Esophagus muscularis mucosa (tissue), 4 donors: ENCODE measurements at places on chromosomes 2 and 18. TPM values are rescaled to one million over a fixed set of nuclear protein-coding genes. Genes with fewer than 3 reads are reported as not detected.
A peak's percentile ranks its signal among the peaks of the same experiment; 100 is the strongest.

DNA sequence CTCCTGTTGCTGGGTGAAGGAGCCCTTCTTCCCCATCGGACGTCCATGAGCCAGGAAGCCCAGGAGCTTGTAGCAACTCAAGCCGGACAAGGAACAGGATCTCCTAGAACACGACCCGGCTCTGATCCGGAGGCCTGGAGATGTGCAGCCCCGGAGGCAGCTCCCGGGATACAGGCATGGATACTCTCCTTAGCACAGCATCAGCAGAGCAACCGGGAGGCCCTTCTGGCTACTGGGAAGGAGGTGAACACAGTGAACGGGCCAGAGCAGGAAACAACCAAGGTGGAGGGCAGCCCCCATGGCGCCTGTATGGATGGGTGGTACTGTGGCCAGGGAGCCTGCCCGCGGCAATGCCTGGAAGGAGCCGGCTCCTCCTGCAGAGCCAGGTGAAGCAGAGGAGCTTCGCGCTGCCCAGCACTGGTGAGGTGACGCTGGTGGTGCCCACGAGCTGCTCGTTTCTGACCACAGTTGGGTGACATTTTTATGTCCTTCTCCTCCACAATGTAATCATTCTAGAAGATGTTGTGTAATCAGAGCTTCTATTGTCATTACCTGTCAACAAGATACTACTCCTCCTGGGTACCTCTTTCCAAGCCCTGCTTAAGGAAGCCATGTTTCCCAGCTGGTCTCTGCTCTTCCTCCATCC, 94.3 kb downstream of the TWIST2 start:
- peak; percentile 86 for DNase-seq

DNA sequence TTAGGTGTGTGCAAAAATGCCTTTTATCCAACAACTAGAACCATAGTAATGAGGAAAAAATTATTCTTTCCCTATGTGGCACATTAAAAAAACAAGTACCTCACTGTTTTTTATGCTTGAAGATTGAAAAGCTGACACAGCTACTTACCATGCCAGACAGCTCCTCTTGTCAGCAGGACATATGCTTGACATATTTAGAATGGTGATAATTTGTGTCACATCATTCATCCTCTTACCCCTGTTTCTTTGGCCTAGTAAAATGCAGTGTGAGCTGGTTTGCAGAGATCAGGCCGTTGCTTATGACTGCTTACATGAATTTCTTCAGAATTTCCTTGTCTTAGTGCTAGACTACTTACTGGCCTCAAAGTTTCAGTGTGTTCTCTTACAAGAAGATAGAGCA, 869.9 kb downstream of the LRP1B start:
- DNase-seq: no peak

Gene CLEC4F
- total RNA-seq: 0.63 TPM

- no peak for DNase-seq
These were observed 173.3 kb downstream of the TWIST2 start for GRCh38 chr2:239021224-239021623.

- DNase-seq: no peak
These were observed 335.4 kb downstream of the SLC4A3 start for GRCh38 chr2:219962801-219963200.

GRCh38 chr18:58649966-58650816, 21.1 kb upstream of the MALT1 start:
- DNase-seq: no peak

Gene DYNAP
- not detected for total RNA-seq

Gene EMILIN2
- 14.2 TPM for total RNA-seq

DNA sequence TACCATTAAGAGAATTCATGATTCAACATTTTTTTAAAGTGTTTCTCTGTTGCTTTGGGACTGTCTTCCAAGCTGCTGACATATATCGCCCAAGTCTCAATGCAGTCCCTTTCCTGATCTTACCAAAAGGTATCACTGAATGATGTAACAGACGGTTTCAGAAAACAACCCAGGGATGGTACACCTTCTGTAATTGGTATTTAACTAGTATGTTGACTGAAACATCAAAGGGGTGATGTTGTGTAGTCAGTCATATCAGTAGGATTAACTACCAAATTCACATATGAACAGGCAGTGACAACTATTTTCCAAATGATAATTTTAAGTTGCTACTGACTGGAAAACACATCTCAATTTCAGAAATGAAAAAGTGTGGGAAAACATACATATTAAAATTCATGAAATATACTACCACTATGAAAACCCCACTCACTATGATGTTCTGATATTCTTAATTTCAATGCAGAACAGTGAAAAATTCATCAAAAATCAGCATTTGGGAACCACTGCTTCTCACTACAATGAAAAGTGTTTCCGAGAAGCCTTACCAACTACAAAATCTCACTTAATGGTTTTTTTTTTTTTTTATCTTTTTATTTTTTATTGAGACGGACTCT, 59.8 kb downstream of the MEMO1 start:
- no peak for DNase-seq

GRCh38 chr2:183666031-183666430, 541.8 kb downstream of the NUP35 start:
- no peak for DNase-seq

DNA sequence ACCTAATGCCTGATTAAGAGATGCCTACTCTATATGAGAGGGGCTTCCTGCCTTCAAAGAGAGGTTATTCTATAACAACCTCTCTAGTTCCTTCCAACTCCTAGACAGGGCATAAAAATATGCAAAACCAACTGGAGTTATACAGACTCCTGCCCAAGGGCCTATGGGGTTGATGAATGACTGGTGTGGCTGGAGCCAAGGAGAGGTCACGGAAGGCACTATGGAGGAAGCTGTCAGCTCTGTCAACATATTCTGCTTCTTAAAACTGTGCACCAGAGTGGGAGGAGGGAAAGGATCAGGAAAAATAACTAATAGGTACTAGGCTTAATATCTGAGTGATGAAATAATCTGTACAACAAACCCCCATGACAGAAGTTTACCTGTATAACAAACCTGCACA, 120.9 kb upstream of the CDC42EP3 start:
- peak; percentile 34 for DNase-seq

DNA sequence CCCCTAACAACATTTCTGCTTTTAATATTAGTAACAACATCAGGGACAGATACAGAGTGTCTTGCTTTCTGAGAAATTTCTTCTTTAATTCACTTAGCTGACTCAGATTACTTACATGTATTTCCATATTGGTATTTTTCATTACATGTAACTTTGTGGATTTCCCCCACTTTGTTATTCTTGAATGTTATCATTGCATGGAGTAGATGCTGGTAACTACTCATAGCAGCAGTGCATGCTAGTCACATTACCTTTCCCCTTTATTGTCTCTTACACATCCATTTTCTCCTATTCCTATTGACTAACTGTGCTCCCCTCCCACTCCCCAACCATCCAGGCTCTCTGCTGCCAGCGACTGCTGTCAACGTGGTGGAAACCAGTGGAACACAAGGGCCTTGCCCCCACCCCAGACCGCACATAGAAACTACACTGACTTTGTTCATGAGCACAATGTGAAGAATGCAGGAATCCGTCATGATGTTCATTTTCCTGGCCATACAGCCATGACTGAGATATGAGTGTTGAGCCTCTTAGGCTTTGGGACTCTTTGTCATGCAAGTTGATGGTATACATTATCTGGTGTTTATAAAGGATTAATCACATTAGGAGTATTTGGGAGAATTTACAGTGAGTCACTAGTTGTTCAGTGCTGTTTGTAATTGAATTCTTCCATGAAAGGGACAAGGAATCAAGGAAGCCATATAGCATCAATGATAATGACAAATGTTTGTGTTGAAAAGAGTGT, 91.0 kb downstream of the EPB41L5 start:
- DNase-seq: no peak

DNA sequence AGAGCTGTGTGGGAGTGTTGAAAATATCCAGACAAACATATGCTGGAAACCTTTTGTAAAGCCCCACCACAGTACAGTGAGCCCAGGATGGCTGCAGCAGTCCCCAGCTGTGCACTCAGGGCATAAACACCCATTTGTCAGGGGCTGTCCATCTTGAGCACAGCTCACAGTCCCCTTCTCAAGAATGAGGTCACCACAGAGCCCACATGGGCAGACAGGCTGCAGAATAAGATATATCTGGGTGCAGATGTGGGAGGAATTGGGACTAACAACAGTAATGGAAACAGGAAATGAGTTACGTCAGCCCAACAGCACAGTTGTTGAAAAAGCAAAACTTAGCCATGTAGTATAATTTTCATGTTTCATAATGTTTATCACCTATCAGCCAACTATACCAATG, 219.6 kb downstream of the ETAA1 start:
- DNase-seq: no peak

DNA sequence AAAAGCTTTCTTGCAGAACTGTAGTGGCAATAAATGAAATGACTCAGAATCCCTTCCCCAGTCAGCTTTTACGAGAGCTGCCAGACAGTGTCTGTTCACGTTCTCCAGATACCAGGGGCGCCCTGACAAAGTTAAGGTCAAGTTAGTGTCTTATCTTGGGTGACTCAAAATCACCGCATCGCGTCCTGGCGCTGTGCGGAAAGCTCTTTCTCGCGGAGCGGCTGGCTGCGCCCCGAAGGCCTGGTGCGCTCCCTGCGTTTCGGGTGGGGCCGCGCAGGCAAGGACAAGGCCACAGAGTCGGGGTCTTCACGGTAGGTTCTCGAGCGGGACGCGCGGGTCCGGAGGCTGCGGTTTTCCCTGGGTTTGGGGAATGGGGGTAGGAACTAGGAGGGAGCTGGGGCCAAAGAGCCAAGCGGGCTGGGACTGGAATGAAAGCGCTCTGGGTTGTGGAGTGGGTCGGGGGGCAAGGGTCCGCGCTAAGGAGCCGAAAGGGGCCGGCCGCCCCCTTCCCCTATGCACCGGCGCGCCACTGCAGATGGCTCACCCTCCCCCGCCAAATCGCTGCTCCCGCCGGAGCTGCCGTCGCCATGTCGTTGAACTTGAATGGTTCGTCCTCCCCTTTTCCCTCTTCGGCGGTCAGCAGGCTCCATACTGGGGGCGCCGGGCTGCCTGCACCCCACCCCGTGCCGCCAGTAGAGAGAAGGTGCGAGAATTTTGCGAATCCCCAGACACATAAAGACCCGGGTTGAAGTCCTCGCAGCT, 2.6 kb upstream of the HOXD11 start:
- DNase-seq: no peak

Gene APOB
- 1.7 TPM for total RNA-seq

DNA sequence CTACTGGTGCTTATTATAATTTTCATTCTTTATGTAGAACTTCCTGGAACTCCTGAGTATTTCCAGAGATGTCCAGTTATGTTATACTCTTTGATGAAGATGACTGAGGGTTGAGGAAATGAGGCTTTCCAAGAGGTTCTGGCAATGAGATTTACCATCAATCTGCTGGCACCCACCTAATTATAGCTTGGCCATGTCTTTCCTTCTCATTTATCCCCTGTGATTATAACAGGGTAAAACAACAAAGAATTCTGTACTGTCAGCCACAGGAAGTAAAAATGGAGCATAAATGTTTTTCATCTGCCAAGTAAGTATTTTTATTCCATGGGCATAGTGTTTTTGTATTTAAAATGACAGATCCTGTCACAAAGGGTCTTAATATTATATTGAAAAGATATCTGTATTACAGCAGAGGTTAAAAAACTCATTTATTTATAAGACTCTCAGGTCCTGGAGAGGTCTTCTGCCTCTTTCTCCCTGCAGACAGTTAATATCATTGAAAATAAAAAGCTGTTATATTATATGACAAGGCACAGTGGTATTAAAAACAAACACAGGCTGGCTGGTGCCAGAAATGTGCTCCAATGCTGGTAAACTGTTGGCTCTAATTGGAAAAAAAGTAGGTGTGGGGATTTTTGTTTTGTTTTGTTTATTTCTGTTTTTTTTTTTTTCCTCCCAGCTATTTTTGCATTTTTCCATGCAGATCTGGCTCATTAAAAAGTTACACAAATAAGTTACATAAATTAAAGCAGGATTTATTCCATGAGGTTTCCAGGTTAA, 1764.1 kb upstream of the CELF4 start:
- no peak for DNase-seq

DNA sequence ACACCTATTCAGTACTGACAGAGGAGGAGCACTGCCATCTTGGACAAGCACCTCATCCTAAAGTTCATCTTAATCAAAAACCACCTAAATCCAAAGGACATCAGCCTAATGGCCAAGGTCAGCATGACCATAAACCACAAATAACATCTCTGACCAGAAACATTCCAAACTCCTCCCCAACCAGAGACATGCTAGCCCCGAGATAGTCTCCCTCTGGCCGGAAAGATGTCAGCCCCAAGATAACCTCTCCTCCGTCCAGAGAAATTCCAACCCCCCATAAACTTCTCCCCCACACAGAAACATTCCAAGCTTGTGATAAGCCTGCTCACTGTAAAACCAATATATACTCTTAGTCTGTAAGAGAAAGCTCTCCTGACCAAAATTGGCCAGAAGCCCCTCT, 260.6 kb downstream of the CLIP4 start:
- DNase-seq: no peak

DNA sequence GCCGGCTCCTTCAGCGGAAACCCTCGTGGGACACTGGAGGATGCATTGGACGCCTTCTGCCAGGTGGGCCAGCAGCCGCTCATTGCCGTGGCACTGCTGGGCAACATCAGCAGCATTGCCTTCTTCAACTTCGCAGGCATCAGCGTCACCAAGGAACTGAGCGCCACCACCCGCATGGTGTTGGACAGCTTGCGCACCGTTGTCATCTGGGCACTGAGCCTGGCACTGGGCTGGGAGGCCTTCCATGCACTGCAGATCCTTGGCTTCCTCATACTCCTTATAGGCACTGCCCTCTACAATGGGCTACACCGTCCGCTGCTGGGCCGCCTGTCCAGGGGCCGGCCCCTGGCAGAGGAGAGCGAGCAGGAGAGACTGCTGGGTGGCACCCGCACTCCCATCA, 7.8 kb upstream of the CENPA start:
- DNase-seq: no peak

Gene TNFRSF11A
- total RNA-seq: 3.9 TPM

GRCh38 chr2:199936554-199936953, 18.7 kb downstream of the TYW5 start:
- DNase-seq: no peak

Gene NR4A2
- total RNA-seq: 2.4 TPM

- DNase-seq: no peak
These were observed 976 bp upstream of the ACADL start for GRCh38 chr2:210226223-210226622.

GRCh38 chr18:58615140-58616132, 13.5 kb downstream of the ALPK2 start:
- no peak for DNase-seq

DNA sequence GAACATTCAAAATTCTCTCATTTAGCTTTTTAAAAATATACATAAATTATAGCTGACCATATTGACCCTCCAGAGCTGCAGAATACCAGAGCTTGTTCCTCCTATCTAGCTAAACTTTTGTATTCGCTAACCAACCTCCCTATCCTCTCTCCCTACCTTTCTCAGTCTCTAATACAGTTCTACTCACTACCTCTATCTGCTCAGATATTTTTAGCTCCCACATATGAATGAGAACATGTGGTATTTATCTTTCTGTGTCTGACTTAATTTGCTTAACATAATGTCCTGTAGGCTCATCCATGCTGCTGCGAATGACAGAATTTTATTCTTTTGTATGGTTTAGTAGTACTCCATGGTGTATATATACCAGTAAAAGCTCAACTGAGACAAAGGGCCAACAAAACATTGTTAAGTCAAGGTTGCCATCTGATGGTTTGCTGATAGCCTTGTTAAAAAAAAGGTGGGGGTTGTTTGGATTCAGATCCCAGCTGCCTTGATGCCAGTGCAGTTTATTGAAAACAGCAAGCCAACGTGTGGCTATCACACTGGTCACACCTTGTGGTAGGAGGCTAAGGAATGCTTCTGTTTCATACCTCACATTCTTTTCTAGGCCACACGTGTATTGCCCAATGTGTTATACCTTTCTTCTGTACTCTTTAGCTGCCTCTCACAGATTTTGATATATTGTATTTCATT, 101.5 kb downstream of the VWA3B start:
- no peak for DNase-seq

Gene ASB18
- not detected for total RNA-seq

Gene MTHFD2
- total RNA-seq: 38.0 TPM
